NCI-H1105 treated with DMSO at 0.1 percent for 48 hours (cell line): ENCODE measurements at places on chromosomes 4 and X.
A peak's percentile ranks its signal among the peaks of the same experiment; 100 is the strongest.

- DNase-seq, result no peak
Measured at GRCh38 chr4:184368290-184368689, 106.1 kb downstream of the IRF2 start.

- DNase-seq, result no peak
Measured at GRCh38 chrX:13691841-13692371, 3.0 kb downstream of the RAB9A start.

- no peak for DNase-seq
Measured at GRCh38 chrX:69362354-69362753, 141.8 kb upstream of the NALF2 start.

- DNase-seq, result no peak
Measured at GRCh38 chr4:177220376-177220775, 89.3 kb upstream of the NEIL3 start.

GRCh38 chrX:119228512-119229252 lies 7.4 kb upstream of the PGRMC1 start:
- no peak for DNase-seq

GRCh38 chr4:148366251-148366650 lies 76.0 kb downstream of the NR3C2 start:
- DNase-seq, result no peak

- no peak for DNase-seq
Measured at GRCh38 chr4:136329042-136329662, 1203.1 kb downstream of the PCDH18 start.

DNA sequence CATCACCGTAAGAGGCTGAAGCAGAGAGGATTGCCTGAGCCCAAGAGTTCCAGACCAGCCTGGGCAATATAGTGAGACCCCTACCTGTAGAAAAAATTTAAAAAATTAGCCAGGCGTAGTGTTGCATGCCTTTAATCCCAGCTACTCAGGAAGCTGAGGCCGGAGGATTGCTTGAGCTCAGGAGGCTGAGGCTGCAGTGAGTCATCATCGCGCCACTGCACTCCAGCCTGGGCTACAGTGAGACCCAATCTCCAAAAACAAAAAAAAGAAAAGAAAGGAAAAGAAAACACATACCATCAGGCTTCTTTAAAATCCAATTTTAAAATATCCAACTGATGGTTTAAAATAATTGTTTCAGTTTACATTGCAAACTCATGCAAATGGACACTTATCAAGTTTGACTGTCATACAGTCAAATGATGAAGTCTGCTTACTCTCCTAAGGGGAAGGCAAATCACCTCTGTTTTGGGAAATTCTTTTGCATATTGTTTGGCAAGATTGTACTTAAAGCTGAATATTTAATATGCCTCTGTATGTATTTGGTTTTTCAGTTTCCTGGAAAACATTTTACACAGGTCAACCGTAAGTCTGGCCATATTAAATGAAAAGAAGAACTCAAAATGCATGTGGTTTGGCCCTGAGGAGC lies 23.7 kb upstream of the TENM3 start:
- no peak for DNase-seq

DNA sequence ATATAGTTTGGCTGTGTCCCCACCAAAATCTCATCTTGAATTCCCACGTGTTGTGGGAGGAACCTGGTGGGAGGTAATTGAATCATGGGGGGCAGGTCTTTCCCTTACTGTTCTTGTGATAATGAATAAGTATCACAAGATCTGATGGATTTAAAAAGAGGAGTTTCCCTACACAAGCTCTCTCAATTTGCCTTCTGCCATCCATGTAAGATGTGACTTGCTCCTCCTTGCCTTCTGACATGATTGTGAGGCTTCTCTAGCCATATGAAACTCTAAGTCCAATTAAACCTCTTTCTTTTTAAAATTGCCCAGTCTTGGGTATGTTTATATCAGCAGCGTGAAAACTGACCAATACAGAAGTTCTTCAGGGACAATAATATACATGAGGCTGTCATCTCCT lies 425.1 kb downstream of the PABPC4L start:
- no peak for DNase-seq

GRCh38 chr4:106095408-106095807 lies 200.1 kb downstream of the NPNT start:
- DNase-seq, result no peak

DNA sequence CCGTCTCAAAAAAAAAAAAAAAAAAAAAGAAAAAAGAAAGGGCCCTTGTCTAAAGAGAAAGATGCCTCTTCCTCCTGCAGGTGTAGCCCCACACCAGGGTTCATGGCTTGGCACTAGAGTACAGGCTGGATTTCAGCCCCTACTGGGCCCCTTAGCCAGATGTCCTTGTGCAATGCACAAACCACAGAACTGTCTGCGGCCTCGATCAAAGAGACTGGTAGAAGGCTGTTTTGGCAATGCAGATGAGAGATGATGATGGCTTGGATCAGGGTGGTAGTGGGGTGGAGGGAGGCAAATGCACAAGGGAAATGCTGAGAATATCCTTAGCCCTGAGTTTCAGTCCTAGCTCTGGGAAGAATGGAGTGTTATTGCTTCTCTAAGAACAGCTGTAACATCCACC lies 26.5 kb upstream of the TSR2 start:
- no peak for DNase-seq

GRCh38 chr4:113837397-113837796 lies 75.9 kb upstream of the CAMK2D start:
- no peak for DNase-seq

GRCh38 chr4:15689540-15689939 lies 7.9 kb downstream of the FAM200B start:
- DNase-seq, result no peak

GRCh38 chr4:165293927-165294649 lies 33.4 kb upstream of the MSMO1 start:
- DNase-seq, result no peak

DNA sequence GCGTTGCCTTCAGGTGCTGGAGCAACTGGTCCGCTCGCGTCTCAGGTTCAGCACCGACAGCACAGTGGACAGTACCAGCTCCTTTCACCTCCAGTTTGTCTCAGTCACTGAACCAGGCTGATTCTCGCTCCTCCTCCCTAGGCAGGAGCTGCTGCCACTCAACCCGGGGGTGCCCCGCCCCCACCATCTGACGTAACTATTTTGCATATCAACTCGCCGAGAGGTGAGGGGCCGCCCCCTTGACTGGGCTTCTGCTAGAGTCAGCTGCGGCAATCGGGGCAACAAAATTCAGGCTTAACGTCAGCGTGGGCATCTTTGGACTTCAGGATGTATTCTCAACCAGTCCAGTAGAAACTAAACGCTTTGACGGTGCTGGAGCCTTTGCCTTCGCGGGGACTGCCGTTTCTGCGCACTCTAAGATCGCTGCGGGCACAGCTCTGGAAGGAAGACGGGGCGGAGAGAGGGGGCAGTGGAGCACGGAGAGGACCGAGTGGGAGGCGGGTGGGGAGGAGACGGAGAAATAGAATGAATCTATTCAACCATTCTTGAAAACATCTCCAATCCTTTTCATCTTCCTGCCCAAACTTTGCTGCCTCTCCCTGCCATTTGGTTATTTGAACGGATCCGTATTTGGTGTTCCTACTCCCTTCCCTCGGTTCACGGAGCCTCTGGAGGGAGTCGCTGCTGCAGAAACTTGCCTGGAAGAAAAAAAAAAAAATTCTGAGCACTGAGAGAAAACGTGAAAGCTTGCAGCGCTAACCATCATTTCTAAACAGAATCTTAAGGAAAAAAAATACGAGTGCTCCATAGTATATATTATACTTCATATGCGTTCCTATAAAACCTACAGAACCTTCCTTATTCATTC lies at the start of gene FSTL5:
Gene FSTL5, minus strand, starts transcription at position 109 of the 868 bp plus-strand sequence. CDS start 52,604 bp downstream, outside the sequence.
- peak; percentile 58 for DNase-seq

GRCh38 chrX:12210196-12210815 lies 72.0 kb downstream of the FRMPD4 start:
- no peak for DNase-seq

- DNase-seq, result no peak
Measured at GRCh38 chrX:29225670-29226069, 638.4 kb downstream of the IL1RAPL1 start.

DNA sequence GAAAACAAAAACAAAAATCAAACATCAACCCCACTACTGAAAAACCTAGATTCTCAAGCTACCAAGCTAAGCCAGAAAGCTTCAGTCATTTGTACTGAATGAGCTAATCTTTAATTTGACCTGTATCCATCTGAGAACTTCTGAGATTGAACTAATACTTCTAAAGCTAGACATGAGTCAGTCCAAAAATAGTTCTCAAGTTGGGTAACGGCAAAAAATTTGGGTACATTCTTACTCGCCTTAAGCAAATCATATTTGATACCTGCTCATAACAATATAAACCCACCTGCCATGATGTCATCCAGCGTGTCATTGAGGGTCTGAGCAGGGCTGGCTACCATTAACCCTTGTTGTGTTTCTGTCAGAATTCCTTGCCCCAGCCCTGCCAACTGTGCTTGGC lies 69.7 kb upstream of the COX18 start:
- no peak for DNase-seq

- DNase-seq, result no peak
Measured at GRCh38 chr4:140523370-140523856, 555 bp upstream of the ELMOD2 start.

DNA sequence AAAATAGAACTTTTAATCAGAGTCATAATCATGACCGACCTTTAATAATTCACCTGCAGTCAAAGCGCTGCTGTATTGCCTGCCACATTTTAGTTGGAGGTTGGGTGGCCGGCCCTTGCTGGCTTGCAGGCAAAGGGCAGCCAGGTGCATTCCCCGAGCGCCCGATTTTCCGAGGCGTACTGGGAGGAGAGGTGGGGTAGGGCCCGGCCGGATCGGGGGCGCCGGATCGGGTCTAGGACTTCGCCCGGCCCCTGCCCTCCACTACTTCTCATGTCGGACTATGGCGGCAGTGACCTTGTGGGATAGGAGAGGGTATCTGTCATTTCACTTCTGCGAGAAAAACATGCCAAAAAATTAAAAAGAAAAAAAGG lies 2.5 kb upstream of the RS1 start:
- DNase-seq, result peak; percentile 74

DNA sequence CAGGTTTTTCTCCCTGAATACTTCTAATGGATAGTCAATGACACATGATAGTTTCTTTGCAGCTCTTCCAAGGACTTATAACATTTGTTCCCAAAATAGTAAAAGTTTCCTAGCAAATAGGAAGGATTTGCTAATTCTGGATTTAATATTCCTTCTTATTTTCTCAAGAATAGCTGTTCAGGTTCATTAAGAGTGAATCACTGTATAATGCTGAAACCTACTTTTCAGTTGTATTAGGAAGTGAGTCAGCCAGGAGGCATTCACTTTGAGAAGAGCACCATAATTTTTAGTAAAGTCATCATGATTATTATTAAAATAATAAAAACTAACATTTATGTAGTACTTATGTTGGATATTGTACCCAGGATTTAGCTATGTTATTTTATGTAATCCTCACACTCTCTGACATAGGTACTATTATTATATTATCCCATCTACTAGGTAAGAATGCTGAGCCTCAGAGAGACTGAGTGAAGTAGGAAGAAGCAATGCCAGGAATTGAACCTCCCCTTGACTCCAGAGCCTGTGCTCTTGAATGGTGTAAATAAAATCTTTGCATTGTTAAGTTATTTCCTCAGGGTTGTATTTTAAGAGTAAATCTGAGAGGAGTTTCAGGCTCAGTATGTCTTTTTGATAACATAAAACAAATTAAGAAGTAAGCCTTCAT lies 114.8 kb downstream of the REELD1 start:
- DNase-seq, result no peak

- DNase-seq, result no peak
Measured at GRCh38 chr4:114691865-114692264, 93.3 kb downstream of the UGT8 start.

DNA sequence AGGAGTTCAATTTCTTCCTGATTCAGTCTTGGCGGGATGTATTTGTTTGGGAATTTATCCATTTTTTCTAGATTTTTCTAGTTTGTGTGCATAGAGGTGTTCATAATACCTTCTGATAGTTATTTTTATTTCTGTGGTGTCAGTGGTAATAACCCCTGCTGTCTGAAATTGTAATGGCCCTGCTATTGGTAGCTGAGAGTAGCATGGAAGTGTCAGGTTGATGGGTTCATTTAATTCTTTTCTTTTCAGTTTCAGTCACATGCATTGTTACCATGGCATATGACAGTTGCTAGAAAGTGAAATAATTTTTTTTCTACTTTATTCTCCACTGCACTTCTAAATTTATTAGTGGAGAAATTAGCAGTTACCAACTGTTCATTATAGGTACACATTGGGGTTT lies 20.7 kb downstream of the AR start:
- no peak for DNase-seq

DNA sequence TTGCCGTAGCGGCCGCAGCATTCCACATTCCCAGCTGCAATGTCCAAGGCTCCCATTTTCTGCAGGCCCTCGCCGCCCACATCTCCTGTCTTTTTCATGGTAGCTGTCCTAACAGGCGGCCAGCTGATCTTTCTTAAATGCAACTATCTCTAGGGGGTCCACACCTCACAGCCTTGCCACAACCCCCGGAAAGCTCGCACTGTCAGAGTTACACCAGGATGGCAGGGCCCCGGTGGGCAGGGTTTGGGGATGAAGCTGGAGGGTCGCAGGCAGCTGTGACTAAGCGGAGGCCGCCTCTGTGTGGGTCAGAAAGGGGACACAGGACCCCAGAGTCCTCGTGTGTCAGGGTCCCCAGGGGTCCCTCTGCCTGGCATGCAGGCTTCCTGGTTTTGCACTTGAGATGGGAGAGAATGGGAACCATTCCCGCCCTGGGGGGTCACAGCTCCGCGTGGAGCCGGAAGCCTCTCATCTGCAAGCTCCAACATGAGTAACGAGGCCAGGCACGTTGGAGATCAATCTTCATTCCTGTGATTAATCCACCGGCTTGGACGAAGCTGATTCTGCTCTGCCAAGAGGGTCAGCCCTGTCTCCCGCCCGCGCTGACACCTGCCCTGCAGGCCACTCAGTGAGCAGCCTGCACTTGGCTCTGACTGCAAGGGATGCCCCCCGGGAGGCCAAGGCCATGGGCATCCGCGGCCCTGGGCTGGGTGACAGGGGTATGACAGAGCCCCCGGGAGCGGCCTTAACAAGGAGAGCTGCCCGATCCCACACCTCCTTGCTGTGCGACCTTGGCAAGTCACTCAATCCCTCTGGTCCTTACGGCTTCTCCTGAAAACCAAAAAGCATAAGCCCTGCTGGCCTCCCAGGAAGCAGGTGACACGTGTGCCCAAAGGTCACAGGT lies 97.9 kb downstream of the ADRA2C start:
- no peak for DNase-seq

GRCh38 chr4:187171706-187172339 lies 448.2 kb upstream of the FAT1 start:
- no peak for DNase-seq

- no peak for DNase-seq
Measured at GRCh38 chr4:16023776-16024408, 59.9 kb downstream of the PROM1 start.

DNA sequence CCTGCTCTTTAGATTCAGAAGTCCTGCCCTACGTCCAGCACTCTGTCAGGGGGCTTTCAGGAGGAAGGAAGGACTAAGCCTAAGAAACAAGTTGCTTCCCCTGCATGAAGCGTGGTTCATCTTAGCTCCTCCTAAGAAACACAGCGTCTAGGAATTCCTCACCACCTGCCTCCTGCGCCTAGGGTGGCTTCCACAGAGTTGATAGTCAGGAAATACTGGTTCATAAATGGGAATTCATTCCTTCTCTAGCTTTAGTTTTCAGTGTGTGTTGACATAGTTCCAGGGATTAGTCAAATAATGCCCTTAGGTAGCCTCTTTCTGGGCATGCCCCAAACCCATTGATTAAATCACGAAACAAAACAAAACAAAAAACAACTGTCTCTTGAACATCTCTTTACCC lies 1.7 kb upstream of the MXRA5 start:
- DNase-seq, result no peak
